ENCODE measurements at places on chromosomes 7 and 10. TPM values are rescaled to one million over a fixed set of nuclear protein-coding genes. Genes with fewer than 3 reads are reported as not detected.

- H3K36me3 ChIP-seq, result no peaks in the 10 kb centered on the region
- peaks cover 4% of the 10 kb centered on the region for H3K4me1 ChIP-seq
- peak; percentile 67 for DNase-seq
These were observed 45.2 kb downstream of the LRRC20 start for GRCh38 chr10:70337201-70337651.

OR2A7 gene
- 0.64 TPM for total RNA-seq

CNTNAP2 gene
- total RNA-seq, result 14.0 TPM

- H3K4me3 ChIP-seq, result no peak overlapping the region
- no peaks in the 10 kb centered on the region for H3K27me3 ChIP-seq
- H3K27ac ChIP-seq, result no peak overlapping the region
- no peaks in the 10 kb centered on the region for H3K36me3 ChIP-seq
These were observed 12.5 kb upstream of the CFAP69 start for GRCh38 chr7:90232430-90232829.

GRCh38 chr10:3980660-3981059 lies 195.7 kb upstream of the KLF6 start:
- H3K27me3 ChIP-seq, result no peaks in the 10 kb centered on the region
- no peak for DNase-seq
- H3K36me3 ChIP-seq, result no peaks in the 10 kb centered on the region
- no peak overlapping the region for H3K27ac ChIP-seq
- H3K4me3 ChIP-seq, result no peak overlapping the region

DNA sequence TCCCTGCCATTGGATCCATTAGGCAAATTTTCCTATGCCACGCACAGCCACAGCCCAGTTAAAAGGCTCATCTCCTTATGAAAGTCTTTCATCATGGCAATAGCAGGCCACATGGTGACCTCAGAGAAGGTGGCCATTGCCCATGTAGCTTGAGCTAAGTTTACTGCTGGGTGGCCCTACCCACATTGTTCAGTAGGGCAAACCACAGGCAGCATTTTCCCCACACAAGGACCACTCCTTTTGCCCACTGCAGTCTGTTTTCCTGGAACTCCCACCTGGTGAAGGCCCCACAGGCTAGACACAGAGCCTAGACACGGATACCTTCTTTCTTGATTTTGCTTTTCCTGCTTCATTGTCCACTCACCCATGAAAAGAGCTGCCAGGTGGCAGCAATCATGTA lies 101.5 kb upstream of the NPVF start:
- no peak overlapping the region for H3K27ac ChIP-seq
- no peak overlapping the region for H3K4me3 ChIP-seq

GRCh38 chr10:117260084-117260483 lies 19.2 kb downstream of the SLC18A2 start:
- peaks cover 10% of the 10 kb centered on the region for H3K27me3 ChIP-seq
- H3K4me3 ChIP-seq, result no peak overlapping the region
- DNase-seq, result no peak
- H3K27ac ChIP-seq, result no peak overlapping the region
- H3K36me3 ChIP-seq, result no peaks in the 10 kb centered on the region
- no peaks in the 10 kb centered on the region for H3K4me1 ChIP-seq

DNA sequence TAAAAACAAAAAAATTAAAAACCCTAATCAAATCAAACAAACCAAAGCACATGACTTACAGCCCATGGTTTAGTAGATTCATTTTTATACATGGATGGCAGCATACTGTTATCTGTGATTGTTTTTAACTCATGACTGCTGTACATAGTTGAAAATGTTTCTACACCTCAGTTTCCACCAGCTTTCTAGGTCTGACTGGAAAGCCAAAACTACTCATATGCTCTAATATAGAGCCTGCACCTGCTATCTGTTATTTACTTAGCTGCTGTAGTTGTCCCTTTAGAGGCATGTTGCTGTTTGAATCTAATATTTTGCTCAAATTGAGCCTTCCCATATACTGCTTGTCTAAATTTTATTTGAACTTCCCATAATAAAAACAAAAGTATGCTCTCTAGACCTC lies 289.9 kb upstream of the LRRN3 start:
- H3K4me1 ChIP-seq, result no peaks in the 10 kb centered on the region
- H3K36me3 ChIP-seq, result no peaks in the 10 kb centered on the region
- H3K27me3 ChIP-seq, result no peaks in the 10 kb centered on the region
- no peak overlapping the region for H3K27ac ChIP-seq
- H3K4me3 ChIP-seq, result no peak overlapping the region

ZNF804B gene
- not detected for total RNA-seq

- DNase-seq, result no peak
- no peak overlapping the region for H3K27ac ChIP-seq
- peaks cover 27% of the 10 kb centered on the region for H3K4me1 ChIP-seq
These were observed 275.9 kb downstream of the PRPF18 start for GRCh38 chr10:13862546-13863233.

- DNase-seq, result no peak
- H3K36me3 ChIP-seq, result no peaks in the 10 kb centered on the region
- H3K4me1 ChIP-seq, result no peaks in the 10 kb centered on the region
- no peaks in the 10 kb centered on the region for H3K27me3 ChIP-seq
These were observed 76.7 kb downstream of the SFMBT2 start for GRCh38 chr10:7333961-7334641.

DNA sequence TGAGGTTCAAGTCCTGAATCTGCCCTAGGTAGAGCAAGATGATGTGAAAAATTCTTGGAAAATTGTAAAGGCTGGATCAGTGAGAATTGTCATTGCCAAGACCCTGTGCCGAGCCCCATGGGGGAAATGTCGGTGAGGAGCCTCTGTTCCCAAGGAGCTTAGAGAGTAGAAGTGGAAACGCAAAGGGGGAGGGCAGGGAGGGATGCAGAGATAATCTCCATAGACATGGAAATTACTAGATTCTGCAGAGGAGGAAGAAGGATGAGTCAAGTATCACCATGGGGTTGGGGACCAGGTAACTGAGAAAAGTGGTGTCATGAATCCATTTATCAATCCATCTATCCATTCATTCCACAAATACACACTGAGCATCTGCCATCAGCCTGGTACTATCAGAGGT lies 26.0 kb downstream of the DUSP5 start:
- peaks cover 39% of the 10 kb centered on the region for H3K4me1 ChIP-seq
- H3K27me3 ChIP-seq, result no peaks in the 10 kb centered on the region
- no peaks in the 10 kb centered on the region for H3K36me3 ChIP-seq
- H3K4me3 ChIP-seq, result no peak overlapping the region
- H3K27ac ChIP-seq, result no peak overlapping the region
- DNase-seq, result no peak

- no peak overlapping the region for H3K4me3 ChIP-seq
- no peak for DNase-seq
- no peaks in the 10 kb centered on the region for H3K36me3 ChIP-seq
- H3K27ac ChIP-seq, result no peak overlapping the region
These were observed 366.6 kb upstream of the ZMIZ1 start for GRCh38 chr10:78702186-78702585.

DNA sequence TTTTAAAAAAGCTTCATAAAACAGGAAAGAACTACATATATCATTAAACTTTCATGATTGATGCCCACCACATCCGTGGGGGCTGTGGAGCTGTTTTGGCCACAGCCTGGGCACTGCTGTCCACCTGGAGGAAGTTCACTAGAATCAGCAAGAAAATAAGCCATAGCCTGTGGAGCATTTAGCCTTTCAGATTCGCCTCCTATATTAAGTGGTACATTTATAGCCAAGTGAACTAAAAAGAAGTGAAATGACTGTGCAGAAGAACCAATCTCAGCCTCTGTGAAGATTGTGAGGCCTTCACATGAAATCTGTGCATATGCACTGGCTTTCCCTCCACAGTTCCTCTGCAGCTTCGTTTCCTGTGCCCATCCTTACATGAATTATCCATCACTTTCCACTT lies 23.5 kb downstream of the WNT16 start:
- H3K4me1 ChIP-seq, result no peaks in the 10 kb centered on the region
- peaks cover 15% of the 10 kb centered on the region for H3K36me3 ChIP-seq
- no peak overlapping the region for H3K4me3 ChIP-seq
- no peaks in the 10 kb centered on the region for H3K27me3 ChIP-seq

NEBL gene
- total RNA-seq, result 3.7 TPM

FOXI2 gene
- not detected for total RNA-seq

GRCh38 chr10:30178356-30178964 lies 119.1 kb upstream of the JCAD start:
- peak; percentile 63 for DNase-seq
- no peak overlapping the region for H3K4me3 ChIP-seq
- no peak overlapping the region for H3K27ac ChIP-seq
- H3K4me1 ChIP-seq, result peaks cover 26% of the 10 kb centered on the region

- H3K27ac ChIP-seq, result no peak overlapping the region
- no peaks in the 10 kb centered on the region for H3K27me3 ChIP-seq
- H3K4me3 ChIP-seq, result no peak overlapping the region
- no peaks in the 10 kb centered on the region for H3K36me3 ChIP-seq
- H3K4me1 ChIP-seq, result peaks cover 19% of the 10 kb centered on the region
- no peak for DNase-seq
These were observed 1.7 kb upstream of the ST7 start for GRCh38 chr7:116951366-116952292.

DNA sequence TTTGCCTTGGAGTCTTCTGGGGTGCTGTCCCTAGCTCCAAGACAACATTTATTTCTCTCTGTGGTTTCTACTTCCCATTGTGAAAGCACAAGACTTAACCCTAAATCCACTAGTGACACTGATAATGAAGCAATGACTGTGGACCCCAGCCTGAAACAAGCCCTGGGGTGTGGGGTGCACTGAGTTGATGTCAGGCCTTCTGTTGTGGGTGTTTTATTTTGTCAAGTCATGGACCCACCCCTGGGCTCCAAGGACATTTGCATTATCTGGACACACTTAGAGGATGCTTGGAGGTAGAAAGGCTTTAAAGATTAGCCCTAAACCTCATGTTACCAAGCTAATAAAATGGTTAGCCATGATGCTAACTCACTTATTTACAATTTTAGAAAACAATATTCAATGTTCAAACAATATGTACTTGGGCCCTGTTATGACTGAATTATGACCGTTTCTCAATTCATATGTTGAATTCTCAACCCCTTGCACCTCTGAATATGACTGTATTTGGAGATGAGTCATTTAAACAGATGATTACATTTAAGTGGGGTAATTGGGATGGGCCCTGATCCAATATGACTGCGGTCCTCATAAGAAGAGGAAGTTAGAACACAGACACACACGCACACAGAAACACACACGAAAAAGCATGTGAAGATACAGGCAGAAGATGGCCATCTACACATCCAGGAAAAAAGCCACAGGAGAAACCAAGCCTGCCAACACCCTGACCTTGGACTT lies 137.2 kb upstream of the IGFBP3 start:
- H3K4me3 ChIP-seq, result no peak overlapping the region
- no peak overlapping the region for H3K27ac ChIP-seq
- DNase-seq, result peak; percentile 62

- peak; percentile 24 for DNase-seq
- H3K27ac ChIP-seq, result no peak overlapping the region
- no peak overlapping the region for H3K4me3 ChIP-seq
- H3K4me1 ChIP-seq, result peaks cover 6% of the 10 kb centered on the region
These were observed 60.9 kb downstream of the ABCC2 start for GRCh38 chr10:99843310-99843709.

ACBD5 gene
- 23.8 TPM for total RNA-seq

- H3K36me3 ChIP-seq, result peaks cover 19% of the 10 kb centered on the region
- DNase-seq, result no peak
- no peak overlapping the region for H3K27ac ChIP-seq
- no peaks in the 10 kb centered on the region for H3K27me3 ChIP-seq
- no peak overlapping the region for H3K4me3 ChIP-seq
- H3K4me1 ChIP-seq, result peaks cover 3% of the 10 kb centered on the region
These were observed 4.2 kb downstream of the CLDN12 start for GRCh38 chr7:90407484-90407821.

DNA sequence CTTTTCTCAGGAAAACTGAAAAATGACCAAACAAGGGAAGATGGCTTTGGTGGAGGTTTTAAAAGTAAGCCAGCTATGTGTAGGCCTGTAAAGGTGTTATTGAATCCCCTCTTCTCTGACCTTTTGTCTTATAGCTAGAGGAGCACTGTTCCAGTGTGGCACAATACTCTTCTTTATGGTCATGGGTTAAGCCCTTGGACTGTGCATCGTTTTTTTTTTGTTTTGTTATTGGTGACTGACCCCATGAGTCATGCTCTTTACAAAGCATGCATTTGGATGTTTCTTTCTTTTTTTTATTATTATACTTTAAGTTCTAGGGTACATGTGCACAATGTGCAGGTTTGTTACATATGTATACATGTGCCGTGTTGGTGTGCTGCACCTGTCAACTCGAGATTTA lies 19.6 kb upstream of the FAM25A start:
- peaks cover 2% of the 10 kb centered on the region for H3K4me1 ChIP-seq
- no peaks in the 10 kb centered on the region for H3K27me3 ChIP-seq
- H3K27ac ChIP-seq, result no peak overlapping the region

DNA sequence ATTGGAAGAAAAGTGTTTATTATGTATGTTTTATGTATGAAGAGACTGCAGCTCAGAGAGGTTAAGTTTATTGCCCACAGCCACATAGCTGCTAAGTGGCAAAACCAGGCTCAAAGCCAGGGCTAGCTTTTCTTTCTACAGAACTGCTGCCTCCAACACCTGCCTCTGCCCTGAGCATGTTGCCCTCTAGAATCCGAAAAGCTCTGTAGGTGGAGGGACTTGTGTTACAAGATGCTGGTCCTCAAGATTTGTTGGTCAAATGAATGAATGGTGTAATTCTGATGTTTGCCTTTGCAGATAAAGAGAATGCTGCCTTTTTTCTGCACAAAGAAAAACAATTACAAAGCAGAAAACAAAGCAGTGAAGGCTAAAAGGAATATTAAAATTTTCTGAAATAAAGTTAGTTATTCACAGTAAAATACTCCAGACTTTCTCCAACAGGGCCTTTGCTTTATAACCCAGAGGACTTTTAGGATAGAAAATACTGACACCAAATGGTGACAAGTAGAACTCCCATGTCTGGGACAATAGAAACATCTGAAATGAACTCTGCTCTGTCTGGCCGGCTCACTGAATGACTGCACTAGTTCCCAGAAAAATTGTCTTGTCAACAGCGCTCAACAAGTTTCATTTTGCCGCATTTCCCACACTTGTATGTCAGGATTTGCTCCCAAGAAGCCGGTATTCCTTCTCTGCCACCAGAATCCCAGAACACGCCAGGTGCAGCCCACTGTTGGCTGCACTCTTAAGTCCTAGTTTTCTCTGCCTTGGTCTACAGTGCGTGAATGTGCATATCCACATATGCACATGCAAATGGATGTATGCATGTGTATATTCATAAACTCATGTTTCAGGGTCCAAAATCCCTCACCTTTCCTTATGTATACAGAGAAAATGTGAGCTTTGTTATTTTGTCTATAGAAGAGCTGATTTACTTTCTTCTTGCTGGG lies 11.0 kb upstream of the DNTT start:
- H3K27me3 ChIP-seq, result peaks cover 4% of the 10 kb centered on the region
- H3K36me3 ChIP-seq, result no peaks in the 10 kb centered on the region
- H3K4me3 ChIP-seq, result no peak overlapping the region
- DNase-seq, result peak; percentile 7
- no peaks in the 10 kb centered on the region for H3K4me1 ChIP-seq

DNA sequence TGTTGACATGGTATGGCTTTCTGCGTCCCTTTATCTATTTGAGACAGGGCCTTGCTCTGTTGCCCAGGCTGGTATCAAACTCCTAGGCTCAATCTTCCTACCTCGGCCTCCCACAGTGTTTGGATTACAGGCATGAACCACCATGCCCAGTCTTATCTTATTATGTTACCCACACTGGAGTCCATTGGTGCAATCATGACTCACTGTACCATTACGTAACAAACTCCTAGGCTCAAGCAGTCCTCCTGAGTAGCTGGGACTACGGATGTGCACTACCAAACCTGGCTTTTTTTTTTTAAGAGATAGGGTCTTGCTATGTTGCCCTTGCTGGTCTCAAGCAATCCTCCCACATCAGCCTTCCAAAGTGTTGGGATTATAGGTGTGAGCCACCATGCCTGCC lies 66.7 kb downstream of the CCDC3 start:
- H3K4me3 ChIP-seq, result no peak overlapping the region
- no peaks in the 10 kb centered on the region for H3K27me3 ChIP-seq
- H3K36me3 ChIP-seq, result no peaks in the 10 kb centered on the region
- DNase-seq, result peak; percentile 14

All from astrocyte (in vitro differentiated cells and primary cell).